Activated gamma-delta T cell (primary cell): ENCODE measurements at places on chromosomes 12 and 14.

- no peak for DNase-seq
Observed at GRCh38 chr14:74392616-74393570, 33.1 kb downstream of the SYNDIG1L start.

GRCh38 chr14:68346556-68347343, 446.1 kb downstream of the ZFP36L1 start:
- no peak for DNase-seq

GRCh38 chr14:38207736-38208617, at the start of gene SSTR1:
Gene SSTR1 (plus strand): TSS chr14:38207904. CDS start chr14:38209390, 1,486 bp downstream.
- DNase-seq = no peak

DNA sequence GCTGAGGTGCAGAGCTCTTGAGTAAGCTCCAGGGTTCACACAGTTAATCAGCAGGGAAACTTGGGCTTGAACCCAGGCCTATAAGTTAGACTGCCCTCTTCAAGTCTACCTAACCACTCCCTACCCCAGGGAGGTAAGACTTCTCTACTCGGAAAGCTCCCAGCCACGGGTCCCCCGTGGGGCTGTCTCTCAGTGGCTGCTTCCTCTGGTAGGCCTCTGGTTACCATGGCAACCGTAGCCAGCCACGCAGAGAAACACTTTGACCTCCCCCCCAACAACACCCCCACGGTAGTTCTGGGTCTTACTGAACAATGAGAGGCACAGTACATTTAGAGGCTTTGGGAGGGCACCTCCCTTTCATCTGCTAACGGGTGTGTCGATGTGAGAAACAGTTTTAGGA, 245.2 kb downstream of the AACS start:
- no peak for DNase-seq

- no peak for DNase-seq
Observed at GRCh38 chr12:50924131-50924438, 28.3 kb upstream of the HIGD1C start.

- DNase-seq = no peak
Observed at GRCh38 chr14:63654346-63654745, 12.7 kb upstream of the WDR89 start.

- DNase-seq = no peak
Observed at GRCh38 chr12:68440068-68440581, 108.0 kb upstream of the MDM1 start.

DNA sequence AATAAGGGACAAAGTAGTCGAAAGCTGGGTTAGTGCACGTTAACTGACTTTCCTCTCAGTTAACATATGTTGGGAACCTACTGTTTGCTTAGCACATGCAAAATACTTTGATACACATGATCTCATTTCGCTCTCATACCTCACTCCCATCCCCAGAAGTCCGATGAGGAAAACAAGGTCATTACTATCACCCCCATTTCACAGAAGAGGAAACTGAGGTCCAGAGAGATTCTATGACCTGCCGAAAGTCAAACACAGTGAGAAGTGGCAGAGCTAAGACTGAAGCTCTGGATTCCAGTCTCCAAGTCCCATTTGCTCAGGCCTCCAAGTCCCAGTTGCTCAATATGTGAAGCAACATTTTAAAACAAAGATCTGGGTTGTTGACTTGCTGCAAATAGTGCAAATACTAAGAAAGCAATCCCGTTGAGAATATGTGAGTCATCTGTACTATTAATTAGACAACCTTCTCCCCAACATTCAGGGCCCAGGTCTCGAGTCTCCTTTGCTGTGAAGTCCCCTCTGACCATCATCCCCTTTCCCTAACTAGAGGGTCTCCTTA, 170.6 kb upstream of the PWP1 start:
- no peak for DNase-seq

- no peak for DNase-seq
Observed at GRCh38 chr12:71639341-71639760, 24.3 kb downstream of the ZFC3H1 start.

- no peak for DNase-seq
Observed at GRCh38 chr14:94893411-94894160, 123.7 kb upstream of the GSC start.

DNA sequence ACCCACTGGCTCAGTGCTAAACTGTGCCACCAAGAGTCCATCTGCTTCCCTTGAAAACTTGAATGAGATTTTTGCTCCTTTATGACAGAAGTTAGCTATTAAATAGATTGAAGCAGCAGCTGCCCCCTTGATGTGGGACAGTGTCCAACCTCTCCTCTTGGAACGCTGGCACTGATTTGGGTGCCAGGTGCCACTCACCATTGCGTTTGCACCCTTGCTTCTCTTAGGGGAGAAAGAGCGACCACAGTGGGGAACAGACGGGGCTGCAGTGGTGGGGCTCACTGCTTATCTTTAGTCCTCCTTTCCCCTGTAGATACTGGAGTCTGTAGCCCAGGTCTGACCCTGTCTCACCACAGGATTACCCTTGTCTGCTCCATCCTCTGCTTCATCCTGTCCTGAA, 9.4 kb downstream of the EP400 start:
- DNase-seq = no peak

DNA sequence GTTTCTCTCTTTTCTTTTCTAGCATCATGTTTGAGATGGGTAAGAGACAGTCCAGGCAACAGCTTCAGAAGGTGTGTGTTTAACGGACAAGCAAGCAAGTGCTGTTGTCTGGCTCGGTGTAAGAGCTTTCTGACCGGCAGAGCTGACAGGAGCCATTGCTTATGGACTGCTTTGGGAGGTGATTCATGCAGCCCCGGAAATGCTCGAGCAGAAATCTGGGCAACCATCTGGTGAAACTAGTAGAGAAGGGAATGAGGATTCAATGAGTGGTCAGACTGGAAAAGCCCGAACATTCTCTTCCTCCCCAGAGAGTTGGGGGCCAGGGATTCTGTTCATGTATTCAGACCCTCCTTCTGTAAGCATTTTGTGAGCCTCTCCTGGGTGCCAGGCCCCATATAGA, 24.4 kb downstream of the TUNAR start:
- no peak for DNase-seq

DNA sequence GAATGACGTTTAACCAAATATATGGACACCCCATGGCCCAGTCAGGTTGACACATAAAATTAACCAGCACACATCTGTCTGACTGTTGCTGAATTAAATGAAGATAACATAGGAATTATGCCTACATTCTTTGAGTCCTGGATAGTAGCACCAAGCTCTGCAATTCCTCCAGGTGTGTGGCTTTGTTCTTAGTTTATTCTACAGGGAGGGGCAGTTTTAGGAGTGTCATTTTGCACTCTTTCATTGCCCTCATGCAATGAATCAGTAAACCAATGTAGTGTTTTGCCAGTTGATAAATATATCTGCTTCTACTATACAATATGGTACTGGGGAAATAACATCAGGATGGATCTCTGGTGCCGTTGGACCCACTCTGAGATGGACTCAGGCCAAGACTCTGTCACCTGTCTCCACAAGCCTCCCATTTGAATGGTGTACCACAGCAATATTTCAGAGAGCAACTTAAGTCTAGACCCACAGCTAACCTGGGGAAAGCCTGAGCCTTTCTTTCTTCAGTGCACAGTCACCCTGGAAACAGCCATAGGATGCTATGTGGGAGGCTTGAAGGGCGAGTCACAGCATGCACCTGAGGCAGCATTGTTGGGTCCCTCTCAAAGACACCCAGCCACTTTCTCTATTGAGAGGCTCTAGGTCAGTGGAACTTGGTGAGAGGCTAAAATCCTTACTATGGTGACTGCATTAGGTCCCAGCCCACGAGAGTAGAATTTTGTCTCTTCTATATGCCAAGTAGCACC, 73.2 kb downstream of the ANO4 start:
- no peak for DNase-seq

GRCh38 chr12:5557906-5558305, 126.0 kb downstream of the NTF3 start:
- DNase-seq = no peak

DNA sequence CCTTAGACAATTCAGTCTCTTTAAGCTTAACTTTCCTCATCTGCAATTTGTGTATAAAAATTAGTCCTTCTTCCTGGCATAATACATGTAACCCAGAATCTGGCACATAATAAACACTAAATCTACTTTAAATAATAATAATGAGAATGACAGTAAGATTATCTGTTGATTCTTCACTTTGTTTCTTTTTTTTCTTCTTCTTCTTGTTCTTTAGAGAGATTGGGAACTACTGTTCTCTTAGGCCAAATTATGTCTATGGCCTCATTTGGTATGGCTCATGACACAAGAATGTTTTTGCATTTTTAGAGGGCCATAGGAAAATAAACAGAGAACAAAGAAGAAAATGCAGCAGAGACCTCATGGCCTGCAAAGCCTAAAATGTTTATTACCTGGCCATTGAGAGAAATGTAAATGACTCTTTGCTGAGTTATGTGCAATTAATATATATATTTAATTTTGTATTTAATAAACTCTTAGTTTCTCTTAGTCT, 275.8 kb downstream of the SLC6A15 start:
- DNase-seq = no peak

DNA sequence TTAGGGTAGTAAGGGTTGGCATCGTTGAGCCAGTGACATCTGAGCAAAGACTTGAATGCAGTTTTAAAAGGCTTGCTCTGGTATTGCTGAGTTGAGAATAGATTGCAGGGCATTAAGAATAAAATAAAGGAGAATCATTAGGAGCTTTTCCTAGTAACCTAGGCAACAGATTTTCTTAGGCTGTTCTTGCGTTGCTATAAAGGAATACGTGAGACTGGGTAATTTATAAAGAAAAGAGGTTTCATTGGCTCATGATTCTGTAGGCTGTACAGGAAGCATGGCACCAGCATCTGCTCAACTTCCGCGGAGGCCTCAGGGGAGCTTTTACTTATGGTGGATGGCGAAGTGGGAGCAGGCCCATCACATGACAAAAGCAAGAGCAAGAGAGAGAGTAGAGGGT, 97.4 kb downstream of the RAD51B start:
- DNase-seq = no peak

DNA sequence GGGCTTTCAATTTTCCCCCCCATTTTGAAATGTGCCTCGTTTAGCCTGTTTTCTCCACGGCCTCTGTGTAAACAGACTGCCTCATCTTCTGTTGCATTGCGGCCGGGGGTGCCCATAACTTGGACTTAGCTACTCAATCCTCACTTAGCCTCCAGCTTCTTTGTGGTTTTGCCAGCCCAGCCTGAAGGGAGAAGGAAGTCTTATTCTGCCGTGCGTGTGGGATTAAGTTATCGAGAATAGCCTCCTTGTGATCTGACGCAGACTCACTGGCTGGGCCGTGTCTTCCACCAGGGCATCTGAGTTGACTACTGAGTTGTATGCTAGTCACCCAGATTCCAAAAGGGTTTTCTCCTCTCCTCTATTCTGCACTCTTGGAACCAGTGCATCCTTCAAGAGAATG, 8.1 kb downstream of the PRKAB1 start:
- no peak for DNase-seq

DNA sequence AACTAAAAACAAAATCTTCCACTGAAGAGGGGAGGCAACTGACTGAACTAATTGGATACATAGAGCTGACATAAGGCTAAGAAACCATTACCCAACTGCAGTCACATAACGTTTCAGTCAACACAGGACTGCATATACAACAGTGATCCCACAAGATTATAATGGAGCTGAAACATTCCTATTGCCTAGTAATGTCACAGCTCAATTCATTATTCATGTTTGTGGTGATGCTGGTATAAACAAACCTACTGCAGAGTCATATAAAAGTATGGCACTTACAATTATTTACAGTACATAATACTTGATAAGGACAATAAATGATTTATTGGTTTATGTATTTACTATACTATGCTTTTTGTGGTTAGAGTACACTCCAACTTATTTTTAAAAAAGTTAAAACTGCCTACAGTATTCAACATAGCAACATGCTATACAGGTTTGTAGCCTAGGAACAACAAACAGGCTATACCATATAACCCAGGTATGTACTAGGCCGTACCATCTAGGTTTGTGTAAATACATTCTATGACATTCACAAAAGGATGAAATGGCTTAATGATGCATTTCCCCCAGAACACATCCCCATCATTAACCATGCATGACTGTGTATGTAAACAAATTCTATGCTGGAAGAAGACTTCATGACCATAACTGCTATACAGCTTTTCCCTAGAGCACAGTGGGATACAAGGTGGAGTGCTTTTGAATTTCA, 4.3 kb downstream of the NAP1L1 start:
- no peak for DNase-seq

- no peak for DNase-seq
Observed at GRCh38 chr12:88723219-88723618, 142.9 kb upstream of the KITLG start.

DNA sequence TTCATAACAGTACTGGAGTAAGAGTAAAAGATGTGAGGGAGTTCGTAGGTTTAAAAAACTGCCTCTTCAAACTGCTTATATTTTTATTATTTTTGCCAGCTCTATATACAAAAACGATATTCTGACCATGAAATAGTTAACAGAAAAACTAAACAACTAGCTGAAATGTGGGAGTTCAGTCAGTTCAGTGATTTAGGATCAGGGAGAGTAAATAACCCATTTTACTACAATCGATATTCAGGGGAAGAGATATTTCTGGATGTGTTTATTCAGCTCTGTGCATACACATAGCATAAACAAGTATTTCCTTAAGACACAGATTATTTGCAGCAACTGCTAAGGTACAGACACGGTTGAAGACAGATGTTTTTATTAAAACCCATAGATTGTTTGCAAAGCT, 470.9 kb downstream of the TMTC2 start:
- no peak for DNase-seq

- DNase-seq = no peak
Observed at GRCh38 chr12:116215023-116215422, 62.5 kb downstream of the MED13L start.

DNA sequence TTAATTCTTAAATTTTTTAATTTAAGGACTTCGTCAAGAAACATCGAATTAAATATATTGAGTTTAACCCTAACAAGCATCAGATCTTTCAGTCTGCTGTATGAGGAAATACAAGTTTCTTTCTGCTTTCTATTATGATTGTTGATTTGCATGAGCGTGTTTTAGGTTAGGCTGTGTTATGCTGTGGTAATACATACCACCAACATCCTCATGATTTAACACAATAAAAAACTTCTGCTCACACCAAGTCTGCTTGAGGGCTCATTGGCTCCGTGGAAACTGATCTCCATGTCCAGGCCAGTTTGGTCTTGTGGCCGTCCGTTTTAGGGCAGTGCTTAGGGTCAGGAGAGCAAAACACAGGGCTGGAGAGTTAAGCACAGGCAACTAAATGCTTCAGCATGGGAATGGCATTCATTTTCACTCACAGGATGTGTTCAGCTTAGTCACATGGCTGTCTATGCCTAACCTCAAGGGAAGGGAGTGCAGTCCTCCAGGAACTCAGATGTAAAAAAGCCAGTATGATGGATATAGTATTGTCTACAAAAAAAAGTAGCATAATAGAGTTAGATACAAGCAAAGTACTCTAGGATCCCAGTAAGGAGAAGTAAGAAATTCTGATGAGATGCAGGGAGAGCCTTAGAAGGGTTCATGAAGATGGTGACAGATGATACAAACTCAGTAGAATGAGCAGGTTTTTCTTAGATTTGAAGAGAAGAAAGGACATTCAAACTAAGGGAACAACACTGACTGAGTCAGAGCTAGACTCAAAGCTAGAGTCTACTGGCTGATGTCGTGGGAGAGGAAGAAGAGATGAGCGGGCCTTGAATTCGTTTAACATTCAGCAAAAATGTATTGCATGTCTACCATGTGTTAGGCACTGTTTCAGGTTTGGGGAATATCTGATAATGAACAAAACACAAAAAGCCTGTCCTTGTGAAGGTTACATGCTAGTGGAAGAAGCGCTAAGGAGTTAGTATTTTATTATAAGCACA, 16.3 kb downstream of the MARK3 start:
- DNase-seq = no peak

- DNase-seq = no peak
Observed at GRCh38 chr14:59015482-59015881, 173.0 kb upstream of the DAAM1 start.
